ENCODE measurements at places on chromosomes 1 and 21.

GRCh38 chr1:74162333-74162732 lies 35.6 kb downstream of the LRRIQ3 start:
- DNase-seq = no peak

- no peak for DNase-seq
These were observed 64.5 kb upstream of the GOLT1A start for GRCh38 chr1:204278251-204278650.

DNA sequence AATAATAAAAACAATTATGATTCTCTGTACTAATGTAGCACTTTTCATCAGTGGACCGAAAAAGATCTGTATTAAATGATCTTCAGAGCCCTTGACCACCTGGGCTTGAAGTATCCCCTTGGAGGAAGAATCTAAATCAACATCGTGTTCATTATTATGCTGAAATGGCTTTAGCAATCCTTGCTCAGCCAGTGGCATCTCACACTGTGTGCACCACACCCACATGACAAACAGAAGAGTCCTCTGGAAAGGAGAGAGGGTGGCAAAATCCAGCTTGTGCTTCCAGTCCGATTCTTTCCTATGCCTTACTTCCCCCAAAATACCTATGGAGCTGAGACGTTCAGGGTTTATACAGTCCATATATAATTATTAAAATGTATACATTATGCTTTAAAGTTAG lies 318.5 kb upstream of the RUNX1 start:
- DNase-seq = no peak

- no peak for DNase-seq
These were observed 59.8 kb downstream of the CAPN2 start for GRCh38 chr1:223771814-223772770.

DNA sequence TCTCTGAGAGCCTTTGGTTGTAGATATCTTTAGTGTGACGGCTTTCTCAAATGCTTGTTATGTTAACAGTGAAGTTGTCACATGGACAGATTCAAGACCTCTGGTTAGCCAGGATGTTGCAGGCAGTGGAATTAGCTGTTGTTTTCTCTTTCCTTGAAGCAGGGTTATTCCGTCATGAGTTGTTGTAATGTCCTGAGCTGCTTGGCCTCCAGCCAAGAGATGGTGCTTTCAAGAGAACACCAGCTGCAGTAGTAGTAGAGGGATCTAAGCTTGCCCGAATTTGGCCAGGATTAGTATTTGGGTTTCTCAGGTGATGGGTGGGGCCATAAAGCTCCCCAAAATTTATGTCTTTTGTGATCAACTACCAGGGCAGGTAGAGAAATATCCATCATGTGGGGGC lies 13.4 kb downstream of the KCNE1 start:
- DNase-seq = no peak

- no peak for DNase-seq
These were observed 26.0 kb upstream of the AGO1 start for GRCh38 chr1:35856964-35857363.

GRCh38 chr21:42541618-42542017 lies 28.0 kb downstream of the SLC37A1 start:
- no peak for DNase-seq

DNA sequence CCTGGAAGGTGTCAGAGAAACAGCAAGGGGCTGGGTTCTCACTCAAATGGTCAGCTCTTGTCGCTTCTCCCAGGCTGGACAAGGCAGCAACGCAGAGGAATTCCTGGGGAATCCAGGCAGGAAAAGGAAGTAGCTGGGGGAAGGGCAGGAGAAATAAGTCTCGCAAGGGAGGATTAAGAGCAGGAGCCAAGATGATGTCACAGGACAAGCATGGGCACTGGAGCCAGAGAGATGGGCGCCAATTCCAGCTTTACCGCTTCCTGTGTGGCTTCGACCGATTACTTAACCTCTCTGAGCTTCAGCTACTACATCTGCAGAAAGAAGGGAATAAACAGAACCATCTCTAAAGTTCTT lies 70.5 kb downstream of the SSBP3 start:
- DNase-seq = peak; percentile 84

GRCh38 chr1:243254233-243254926 lies 701 bp downstream of the CEP170 start:
- DNase-seq = peak; percentile 64

DNA sequence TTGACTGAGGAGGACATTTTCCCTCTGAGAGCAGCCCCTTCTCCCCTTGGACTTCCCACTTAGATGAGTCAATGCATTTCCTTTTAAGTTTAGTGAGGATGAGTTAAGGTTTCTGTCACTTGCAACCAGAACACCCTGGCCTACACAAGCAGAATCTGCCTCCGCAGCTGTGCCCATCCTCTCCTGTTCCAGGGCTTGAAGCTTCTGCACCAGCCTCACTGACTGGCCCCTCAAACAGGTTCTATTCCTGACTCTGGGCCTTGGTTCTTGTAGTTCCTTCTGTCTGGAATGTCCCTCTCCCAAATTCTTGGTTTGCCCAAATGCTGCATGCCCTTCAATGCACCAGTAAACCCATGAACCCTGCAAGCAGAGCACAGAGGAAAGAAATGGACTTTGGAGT lies 394.4 kb downstream of the PTPRU start:
- DNase-seq = no peak

DNA sequence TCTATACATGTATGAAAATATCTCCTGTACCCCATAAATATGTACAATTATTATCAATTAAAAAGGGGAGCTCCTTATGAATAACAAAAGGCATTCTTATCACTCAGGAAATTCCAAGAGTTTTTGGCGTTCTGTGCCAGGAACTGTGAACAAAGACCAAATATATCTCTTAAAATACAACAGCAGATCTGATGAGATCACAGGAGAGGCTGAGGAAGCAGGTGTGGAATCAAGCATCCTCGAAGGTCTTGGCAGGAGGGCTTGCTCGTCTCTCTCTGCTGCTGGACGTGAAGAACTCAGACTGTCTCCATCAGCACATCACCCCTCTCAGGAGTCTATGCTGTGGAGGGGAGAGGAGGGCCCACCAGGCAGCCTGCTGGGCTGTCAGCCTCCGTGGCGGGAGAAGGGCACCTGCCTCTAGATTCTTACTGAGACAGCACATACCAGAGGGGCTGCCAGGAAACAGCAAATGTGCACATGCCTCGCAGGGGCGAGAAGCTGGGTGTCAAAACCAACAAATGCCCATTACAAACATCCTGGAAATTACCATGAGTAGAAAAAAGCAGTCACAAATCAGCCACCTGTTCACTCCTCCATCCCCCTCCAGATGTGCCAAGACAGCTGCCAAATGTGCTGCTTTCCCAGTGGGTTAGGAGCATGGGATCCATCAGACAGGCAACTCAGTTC lies 30.8 kb upstream of the FAM89A start:
- DNase-seq = peak; percentile 32

Data from dermis microvascular lymphatic vessel endothelial cell (primary cell).